ENCODE measurements at places on chromosomes 12 and 14.

- DNase-seq = no peak
These were observed 78.8 kb downstream of the SMOC1 start for GRCh38 chr14:69957986-69958385.

GRCh38 chr12:88327276-88327675 is 185.2 kb downstream of the TMTC3 start:
- DNase-seq = no peak

GRCh38 chr14:95331708-95332408 is 12.2 kb upstream of the CLMN start:
- no peak for DNase-seq

- DNase-seq = no peak
These were observed 45.1 kb upstream of the CPM start for GRCh38 chr12:68977909-68978610.

- DNase-seq = no peak
These were observed 7.5 kb upstream of the CDCA4 start for GRCh38 chr14:105028251-105028927.

DNA sequence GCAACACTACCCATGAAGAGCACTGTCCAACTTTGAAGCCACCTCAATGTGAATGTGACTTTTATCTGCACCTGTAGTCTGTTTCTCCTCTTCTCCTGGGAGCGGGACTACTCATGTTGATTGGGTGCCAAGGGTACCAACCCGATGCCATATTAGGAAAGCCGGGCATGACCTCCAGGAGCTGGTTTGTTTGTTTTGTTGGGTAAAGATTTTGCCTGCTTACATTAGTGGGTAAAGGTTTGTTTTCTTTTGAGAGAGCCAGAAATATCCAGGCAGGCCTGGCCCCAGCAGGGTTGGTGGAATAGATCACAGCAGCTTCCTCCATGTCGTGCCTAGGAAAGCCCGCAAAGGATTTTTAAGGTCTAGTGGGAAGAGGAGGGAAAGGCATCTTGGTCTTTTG is 19.7 kb upstream of the ITPK1 start:
- no peak for DNase-seq

DNA sequence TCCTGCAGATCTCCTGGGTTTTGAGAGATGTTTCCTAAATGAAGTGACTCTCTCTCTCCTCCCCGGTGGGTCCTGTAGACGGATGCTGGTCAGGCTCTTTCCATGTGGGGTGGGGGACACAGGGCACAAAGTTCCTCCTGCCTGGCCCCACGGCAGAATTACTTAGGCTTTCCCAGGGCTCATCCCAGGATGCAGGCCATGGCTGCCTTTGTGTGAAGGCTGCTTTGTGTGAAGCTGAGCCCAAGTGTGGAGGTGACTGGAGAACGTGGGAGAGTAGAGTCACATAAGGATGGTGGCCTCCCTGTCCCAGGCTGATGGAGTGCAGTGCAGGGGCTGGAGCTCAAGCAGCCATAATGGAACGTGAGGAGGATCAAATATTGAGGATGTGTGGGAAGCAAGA is 200.2 kb downstream of the ADGRD1 start:
- DNase-seq = no peak

DNA sequence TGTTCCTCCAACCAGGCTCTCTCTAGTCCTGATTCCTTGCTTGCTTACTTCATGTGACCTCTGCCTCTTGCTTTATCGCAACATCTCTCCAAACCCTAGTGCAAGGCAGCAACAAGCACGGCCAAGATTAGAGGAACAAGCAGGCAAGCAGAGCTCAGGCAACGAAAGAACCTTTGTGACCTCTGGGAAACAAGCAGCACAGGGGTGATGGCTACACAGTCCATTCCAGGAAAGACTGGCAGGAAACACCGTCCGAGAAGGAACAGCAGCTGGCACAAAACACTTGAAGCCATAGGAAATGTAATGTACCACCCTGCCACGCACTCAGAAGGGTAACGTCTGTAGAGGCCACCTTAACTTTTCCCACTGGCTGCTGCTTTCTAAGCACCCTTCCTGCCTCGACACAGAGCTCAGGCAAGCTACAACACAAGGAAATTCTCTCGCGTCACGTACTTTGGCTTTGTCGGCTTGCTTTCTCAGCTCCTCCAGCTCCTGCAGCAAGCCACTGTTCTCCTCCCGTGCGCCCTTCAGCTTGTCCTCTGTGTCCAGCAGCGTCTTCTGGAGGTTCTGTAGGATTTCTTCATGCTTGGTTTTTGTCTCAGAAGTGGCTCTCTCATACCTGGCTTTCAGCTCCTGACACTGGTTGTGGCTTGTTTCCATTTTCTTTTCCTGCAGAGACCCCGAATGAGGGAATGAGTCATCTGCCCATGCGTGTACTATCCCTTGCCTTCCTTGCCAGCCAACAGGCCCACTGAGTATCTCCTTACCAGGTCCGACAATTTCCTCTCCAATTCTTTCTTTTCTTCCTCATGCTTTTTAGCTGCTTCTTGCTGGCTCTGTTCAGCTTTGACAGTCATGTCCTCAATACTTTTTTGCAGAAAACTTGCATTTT is 61.4 kb upstream of the VPS33A start:
- no peak for DNase-seq

- DNase-seq = no peak
These were observed 11.7 kb downstream of the SSH1 start for GRCh38 chr12:108845696-108846095.

GRCh38 chr12:6113691-6114475 is 10.6 kb downstream of the VWF start:
- DNase-seq = no peak

DNA sequence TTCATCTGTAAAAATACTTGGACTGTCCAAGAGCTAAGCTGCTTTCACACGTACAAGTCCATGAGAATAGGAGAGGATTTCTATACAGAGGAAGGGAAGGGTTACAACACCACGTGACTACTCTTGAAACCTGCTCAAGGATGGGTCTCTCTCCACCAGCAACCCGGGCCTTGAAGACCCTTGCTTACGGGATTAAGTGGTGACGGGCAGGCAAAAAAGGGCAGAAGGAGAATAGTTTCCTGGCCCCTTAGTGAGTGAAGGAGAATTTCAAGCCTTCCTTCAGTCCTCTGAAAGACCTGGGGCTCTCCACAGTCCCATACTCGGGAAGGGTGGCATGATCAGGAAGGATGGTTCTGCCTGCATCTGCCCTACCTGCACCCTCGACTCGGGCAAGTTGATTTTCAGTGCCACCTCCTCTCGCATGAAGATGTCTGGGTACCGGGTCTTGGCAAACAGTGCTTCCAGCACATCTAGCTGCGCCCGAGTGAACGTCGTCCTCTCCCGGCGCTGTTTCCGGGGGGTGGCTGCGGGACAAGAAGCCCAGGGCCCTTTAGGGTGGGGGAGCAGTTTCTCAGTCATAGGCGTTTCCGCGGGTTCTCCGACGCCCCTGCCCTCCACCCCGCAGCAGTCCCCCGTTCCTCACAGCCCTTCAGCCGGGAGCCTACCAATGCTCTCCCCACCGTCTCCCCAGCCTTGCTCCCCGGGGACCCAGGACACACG is 6.3 kb downstream of the OTX2 start:
- DNase-seq = no peak

- no peak for DNase-seq
These were observed 62.3 kb upstream of the EGLN3 start for GRCh38 chr14:34012978-34013720.

DNA sequence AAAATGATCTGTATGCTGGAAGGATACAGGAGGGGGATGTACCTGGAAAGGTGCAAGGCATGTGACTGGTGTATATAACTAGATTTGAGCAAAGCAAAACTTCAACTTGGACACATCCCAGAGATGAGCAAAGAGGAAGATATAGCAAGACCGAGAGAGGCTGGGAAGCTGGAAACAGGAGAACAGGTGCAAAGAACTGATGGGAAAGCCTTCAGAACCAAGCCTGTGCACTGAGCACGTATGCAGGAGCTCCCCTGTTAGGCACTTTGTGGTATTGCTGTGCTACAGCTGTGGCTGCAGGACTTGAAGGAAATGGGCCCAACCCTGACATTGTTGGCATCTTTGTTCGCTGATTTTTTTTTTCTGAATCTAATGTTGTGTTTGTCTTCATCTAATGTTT is 120.7 kb upstream of the PWP1 start:
- no peak for DNase-seq

DNA sequence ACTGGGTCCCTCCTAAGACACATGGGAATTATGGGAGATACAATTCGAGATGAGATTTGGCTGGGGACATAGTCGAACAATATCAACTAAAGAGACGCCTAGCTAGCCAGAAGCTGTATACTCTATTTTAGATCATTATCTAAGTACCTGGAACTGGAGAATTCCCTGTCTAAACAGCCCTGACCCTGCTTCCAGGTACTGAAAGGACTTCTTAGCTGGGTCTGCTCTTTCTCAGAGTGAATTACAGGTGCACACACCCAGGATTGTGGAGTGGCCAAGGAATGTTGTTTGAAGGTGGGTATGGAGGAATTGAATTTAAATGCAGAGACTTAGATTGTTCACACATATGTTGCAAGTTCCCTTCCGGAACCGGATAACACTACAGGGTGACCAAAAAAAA is 733.0 kb downstream of the RPS29 start:
- no peak for DNase-seq

DNA sequence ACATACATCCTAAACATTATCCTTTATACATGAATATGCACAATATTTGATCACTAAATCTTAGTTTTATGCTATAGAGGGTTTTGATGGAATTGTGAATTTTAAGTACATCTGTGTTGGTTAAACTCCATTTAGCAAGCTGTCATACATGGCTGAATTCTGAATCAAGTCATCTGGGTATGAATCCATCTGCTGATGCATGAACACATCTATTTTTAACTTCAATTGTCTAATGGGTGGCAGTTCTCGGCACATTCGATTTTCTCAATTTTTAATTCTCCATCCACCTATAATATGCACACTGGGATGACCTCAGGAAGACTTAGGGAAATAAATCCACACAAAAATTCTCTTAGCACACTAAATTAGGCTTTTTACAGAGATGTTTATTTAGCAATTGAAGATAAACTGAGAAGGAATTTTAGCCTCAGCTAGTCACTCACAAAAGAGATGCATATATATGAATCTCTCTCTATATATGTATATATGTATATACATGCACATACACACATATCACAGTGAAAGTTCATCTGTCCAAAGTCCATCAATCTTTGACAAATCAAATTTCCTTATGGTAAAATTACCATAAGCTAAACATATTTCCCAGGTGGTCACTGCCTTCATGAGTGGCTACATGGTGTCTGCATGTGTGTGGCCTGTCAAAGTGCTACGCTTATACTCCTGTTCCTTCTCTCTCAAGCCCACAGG is 44.5 kb upstream of the VPS33A start:
- DNase-seq = no peak

- DNase-seq = no peak
These were observed 77.3 kb downstream of the PPM1A start for GRCh38 chr14:60326274-60326673.

GRCh38 chr14:22131749-22132476 is 457.1 kb downstream of the DAD1 start:
- no peak for DNase-seq

- no peak for DNase-seq
These were observed 8.6 kb upstream of the GPR68 start for GRCh38 chr14:91252871-91253794.

- no peak for DNase-seq
These were observed 246.7 kb upstream of the FKBP4 start for GRCh38 chr12:2548081-2548480.

- no peak for DNase-seq
These were observed 2.3 kb downstream of the MEG3 start for GRCh38 chr14:100828031-100828769.

DNA sequence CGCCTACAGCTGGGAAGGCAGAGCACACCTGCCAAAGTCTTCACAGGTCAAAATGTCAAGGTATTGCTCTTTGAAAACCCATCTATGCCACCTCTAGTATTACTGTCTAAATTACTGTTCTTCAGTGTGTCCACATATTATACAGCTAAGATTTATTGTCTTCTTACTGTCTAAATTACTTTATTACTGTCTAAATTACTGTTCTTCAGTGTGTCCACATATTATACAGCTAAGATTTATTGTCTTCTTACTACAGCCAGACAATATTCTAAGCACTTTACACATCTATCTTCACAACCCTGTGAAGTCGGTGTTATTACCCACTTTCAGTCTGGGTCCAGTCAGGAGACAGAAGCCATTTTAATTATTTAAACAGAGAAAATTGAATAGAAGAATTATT is 173.9 kb downstream of the MYRFL start:
- no peak for DNase-seq

- no peak for DNase-seq
These were observed 27.7 kb downstream of the PPP4R3A start for GRCh38 chr14:91482263-91483013.

DNA sequence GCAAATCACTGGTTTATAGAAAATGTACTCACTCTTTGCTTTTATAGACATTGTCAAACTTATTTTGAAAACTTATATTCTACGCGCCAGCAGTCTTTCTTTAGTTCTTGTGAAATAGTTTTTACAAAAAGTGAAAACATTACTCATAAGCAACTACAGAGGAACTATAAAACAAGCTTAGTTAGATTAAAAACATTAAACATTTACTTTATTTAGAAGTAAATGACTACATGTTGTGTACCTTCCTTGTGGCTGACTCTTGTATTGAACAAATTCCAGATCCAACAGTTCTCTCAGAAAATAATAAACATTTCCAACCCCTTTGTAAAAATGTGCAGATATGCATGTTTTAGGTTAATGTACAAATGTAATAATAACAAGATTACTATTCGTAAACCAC is 198.5 kb downstream of the SOX5 start:
- DNase-seq = no peak

DNA sequence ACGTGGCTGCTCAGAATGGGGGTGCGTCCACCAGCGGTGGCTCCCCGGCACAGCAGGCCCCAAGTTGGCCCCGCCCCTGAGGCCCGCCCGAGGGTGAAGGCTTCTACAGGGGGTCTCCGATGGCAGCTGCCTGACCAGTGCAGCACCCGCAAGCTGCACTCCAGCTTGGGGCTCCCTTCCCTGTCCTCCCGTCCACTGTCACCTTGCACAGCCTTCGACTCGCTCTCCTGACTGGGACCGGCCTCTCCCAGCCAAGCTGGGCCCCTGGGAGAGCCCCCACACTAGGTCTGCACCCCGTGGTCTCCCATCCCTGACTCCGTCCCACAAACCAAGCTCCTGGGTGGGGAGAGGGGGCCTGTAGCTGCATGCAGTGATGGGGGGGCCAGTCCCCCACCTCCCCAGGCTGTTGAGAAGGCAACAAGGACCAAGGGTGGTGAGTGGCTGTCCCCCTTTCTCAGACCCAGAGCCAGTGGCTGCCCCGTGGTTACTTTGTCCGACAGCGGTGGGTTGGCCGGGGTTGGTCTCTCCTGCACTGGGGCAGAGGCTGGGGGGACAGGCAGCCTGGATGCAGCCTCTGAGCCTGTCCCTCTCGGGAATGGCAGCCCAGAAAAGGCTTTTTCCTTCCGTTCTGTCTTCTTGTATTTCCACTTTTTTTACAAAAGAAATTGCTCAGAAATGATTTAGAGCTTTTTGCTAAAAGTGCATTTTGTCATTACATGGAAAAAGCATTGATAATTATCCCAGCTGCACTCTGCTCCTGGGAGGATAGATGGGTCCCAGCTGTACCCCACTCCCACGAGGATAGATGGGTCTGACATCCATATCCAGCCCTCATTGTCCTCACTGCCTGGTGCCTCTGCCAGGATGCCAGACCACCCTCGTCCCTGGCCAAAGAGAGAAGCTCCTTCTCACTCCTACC is 217.0 kb downstream of the KIF26A start:
- DNase-seq = no peak

All from activated naive CD4-positive, alpha-beta T cell treated with anti-CD3 and anti-CD28 coated beads, Interleukin-2, amount 50 U/mL, for 72 hours (primary cell).